Activated CD4-positive, CD25-positive, alpha-beta regulatory T cell treated with anti-CD3 and anti-CD28 coated beads, Interleukin-2, amount 50 U/mL, for 24 hours (primary cell): ENCODE measurements at places on chromosomes 12 and 14.

GRCh38 chr14:38762426-38762825, 340.6 kb downstream of the SEC23A start:
- ATAC-seq: no peak

DNA sequence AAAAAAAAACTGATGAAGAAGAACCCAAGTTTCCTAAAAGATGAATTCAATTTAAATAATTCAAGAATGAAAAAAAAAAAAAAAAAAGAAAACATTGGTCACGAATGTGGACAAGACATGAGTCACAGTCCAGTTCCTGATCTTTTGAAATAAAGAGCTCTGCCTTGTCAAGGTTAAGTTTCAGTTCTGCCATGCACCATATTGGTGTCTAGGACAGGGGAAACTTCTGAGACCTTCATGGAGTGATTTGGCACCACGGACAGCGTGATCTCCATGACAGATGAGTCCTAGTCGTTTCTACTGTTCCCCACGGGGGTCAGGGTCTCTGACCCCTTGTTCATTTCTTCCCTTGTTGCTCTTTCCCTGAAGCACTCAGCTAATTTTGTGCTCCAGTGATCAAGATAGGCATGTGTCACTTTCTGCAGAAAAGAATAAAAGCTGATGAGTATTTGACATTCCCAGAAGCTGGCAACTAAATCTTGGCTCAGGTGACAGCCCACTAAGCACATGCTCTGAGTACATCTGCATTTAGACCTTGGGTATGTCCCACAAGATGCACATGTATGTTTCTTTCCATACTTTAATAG, 1159.7 kb downstream of the BCL11B start:
- ATAC-seq: no peak

DNA sequence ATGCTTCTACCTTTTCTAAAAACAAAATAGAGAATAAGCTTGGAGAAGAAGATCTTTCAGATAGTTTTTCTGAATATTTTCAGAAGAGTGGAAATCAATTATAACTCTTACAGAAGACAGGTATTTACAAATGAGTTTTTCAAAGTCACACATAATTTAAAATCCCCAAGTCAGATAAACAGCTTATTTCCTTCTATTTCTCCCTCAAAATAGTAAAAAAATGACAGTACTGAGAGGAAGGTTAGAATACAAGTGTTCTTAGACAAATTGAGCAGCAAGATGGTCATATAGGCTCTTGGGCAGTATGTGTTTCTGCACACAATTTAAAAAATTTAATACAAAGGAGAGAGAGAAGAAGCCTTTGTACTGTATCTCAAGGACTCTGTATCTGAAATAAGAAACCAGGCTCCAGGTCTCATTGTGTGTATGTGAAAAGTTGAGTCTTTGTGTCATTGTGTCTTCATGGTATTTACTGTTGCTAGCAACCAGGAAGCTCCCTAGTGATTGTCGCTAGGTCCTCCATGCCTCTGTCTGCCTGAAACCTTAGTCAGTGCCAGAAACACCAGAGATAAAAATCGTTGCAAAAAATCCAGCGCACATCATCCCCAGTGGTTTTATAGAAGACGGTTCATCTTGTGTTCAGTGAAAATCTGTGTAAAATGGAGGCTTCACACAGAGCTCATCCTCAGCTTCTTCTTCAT, 12.9 kb upstream of the TUBA1A start:
- ATAC-seq: no peak

DNA sequence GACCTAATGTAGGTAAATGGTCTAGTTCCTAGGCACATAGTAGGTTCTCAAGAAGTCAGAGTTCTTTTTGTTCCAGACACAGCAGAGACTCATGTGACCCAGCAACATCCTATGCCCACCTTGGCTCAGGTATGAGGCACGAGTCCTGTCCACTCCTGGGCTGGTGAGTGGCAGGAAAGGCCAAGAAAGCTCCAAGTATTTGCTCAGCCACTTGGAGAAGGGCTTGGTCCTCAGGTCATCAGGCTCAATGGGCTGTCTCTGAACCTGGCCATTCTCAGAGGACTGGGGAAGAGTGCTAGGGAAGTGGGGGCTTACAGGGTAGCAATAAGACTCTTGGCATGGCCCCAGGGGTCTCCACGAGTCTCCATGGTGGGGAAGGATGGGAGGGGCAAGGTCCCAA, 253.1 kb downstream of the NTF3 start:
- no peak for ATAC-seq

DNA sequence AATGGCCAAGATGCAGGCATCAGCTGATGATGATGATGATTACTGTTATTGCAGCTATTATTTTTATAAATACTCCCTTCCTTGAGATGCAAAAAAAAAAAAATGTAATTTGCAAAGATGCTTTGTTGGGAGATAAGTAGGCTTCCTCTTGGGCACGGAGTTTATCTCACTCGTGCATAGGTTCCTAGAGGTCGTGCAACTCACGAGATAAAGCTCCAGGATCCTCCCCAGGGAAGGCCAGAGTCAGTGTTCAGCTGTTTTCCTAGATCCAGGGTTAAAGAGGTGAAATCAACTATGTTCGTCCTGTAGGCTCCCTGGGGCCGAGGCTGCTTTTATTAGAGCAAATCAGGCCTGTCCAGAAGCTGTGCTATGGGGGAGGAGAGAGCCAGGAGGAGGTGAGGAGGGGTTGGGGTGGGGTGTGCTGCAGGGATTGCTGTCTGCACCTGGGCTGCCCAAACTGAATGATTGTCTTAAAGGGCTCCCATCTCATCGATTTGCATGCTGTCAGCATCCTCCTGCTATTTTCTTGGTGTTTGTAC, 270.3 kb downstream of the NRXN3 start:
- ATAC-seq: no peak

DNA sequence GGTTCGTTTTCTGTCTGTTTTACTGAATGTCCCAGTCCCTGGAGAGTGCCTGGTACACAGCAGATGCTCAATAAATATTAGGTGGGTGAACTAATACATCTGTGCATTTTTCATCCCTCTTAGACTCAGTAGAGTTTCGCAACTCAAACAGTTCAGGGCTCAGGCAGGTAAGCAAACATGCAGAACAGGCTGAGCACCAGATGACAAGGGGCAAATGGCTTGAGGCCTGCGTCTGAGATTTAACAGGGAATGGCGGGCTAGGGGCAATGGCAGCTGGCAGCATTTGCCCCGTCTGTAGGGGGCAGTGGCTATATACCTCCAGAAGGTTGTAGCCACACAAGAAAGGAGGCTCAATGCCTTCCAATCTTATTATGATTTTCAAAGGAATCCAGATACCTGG, 8.6 kb upstream of the RAN start:
- ATAC-seq: no peak

GRCh38 chr12:41485203-41485602, 297.1 kb downstream of the PDZRN4 start:
- ATAC-seq: peak; percentile 17

DNA sequence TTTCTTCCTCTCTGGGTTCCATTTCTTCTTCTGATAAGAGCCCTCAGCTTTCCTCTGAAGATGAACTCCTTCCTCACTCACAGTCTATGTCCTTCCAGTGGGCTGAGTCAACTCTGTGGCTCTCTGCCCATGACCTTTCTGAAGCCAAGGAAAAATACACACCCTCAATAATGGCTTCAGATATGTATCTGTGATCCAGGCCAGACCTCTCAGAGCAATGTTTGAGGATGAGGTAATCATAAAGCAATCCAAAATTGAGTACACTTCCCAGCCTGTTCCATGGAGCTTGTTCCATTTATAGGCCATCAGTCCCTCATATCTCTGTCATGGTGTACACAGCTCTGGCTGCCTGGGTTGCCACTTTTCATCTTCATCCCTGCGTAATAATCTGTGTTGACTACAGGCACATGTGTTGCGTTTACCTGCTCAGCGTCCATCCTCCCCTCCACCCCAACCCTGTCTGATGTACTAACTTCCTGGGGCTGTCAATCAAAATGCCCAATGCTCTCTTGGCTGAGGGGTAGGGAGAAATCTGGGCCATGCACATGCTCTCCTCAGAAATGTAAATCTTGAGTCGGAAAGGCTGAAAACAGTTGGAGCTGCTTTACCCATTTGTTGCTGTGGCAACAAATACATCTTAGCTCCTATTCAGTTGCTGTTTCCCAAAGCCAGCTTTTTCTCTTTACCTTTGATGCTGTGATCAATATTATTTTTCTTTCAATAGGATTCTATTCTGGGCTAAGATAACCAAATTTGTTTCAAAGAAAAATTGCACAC, 377.8 kb upstream of the TMEM132C start:
- ATAC-seq: no peak

DNA sequence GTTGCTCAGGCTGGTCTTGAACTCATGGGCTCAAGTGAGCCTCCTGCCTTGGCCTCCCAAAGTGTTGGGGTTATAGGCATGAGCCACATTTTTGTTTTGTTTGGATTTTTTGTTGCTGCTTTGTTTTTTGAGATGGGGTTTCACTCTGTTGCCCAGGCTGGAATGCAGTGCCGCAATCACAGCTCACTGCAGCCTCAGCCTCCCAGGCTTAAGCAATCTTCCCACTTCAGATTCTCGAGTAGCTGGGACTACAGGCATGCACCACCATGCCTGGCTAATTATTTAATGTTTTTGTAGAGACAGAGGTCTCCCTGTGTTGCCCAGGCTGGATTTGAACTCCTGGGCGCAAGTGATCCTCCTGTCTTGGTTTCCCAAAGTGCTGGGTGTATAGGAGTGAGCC, 5.7 kb upstream of the PLEK2 start:
- no peak for ATAC-seq

DNA sequence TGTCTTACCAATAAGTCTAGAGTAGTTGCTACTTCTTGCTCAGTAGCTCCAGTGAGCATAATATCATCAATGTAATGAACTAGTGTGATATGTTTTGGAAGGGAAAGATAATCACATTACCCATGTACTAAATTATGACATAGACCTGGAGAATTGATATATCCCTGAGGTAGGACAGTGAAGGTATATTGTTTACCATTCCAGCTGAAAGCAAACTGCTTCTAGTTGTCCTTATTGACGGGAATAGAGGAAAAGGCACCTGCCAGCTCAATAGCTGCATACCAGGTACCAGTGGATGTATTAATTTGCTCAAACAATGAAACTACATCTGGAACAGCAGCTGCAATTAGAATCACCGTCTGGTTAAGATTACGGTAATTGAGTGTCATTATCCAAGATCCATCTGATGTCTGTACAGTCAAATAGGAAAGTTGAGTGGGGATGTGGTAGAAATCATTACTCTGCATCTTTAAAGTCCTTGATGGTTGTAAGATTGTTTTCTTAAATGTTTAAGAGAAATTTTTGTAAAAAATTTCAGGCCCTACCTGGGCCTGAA, 100.0 kb upstream of the ARHGAP5 start:
- ATAC-seq: no peak

DNA sequence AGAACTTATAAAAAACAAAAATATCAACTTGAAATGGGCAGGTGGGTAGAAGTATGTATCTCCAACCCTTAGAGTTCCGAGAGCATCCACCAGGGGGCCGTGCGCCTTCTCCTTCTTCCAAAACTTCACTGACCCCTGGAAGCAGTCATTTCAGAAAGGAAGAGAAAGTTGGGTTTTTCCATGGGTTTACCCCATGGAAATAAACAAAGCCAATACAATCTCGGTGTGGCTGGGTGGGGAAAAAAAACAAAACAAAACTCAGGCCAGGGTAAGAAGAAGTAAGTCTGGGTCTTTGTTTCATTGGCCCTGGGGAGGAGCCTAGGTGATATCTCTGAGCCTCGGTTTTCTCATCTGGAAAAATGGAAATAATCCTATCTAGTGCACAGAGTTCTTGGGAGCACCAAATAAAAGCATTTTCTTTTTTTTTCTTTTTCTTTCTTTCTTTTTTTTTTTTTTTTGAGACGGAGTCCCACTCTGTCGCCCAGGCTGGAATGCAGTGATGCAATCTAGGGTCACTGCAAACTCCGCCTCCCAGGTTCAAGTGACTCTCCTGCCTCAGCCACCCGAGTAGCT, 33.6 kb upstream of the HNF1A start:
- ATAC-seq: peak; percentile 64

DNA sequence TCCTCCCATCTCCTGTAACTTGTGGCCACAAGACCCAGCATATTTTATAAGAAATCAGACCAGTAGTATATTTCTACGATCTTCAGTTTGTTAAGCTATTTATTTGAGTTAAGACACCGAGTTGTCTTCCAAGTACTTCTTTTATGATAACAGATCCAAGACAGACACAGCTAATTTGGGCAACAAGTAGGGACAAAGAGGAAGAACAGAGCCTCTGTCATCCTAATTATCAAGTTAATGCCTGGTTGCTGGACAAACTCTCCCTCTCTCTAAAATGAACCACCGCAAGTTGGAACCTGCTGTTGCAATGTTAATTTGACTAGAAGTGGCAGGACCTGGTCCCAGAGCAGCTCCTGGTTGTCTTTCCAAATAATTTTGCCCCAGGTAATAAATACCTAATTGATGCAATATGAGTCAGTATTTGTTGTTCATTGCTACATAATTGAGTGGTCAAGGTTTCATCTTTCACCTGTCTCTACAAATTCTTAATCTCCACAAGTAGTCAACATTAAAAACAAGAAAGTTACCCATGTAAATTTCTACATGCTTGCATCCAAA, 323.7 kb downstream of the PAWR start:
- no peak for ATAC-seq

DNA sequence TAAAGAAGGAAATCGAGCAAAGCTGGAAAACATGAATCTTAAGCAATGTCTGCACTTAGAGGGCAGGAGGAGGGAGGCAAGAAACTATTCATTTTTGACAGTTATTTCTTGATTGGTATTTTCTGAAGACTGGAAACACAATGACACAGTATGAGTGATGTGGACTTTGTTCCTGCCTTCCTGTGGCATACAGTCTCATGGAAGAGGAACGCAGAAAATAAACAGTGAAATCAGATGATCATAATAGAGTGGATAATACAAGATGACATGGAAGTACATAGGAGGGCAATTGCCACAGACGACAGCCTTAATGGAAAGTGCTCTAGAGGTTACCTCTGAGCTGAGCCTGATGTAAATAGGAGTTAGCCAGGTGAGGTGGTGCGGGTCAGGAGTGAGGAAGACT, 140.4 kb upstream of the MAX start:
- no peak for ATAC-seq

GRCh38 chr14:31880935-31881334, 196.2 kb upstream of the ARHGAP5 start:
- no peak for ATAC-seq

GRCh38 chr14:96901227-96901626, 104.0 kb downstream of the VRK1 start:
- no peak for ATAC-seq

GRCh38 chr14:76163668-76164363, 12.1 kb downstream of the GPATCH2L start:
- ATAC-seq: no peak

DNA sequence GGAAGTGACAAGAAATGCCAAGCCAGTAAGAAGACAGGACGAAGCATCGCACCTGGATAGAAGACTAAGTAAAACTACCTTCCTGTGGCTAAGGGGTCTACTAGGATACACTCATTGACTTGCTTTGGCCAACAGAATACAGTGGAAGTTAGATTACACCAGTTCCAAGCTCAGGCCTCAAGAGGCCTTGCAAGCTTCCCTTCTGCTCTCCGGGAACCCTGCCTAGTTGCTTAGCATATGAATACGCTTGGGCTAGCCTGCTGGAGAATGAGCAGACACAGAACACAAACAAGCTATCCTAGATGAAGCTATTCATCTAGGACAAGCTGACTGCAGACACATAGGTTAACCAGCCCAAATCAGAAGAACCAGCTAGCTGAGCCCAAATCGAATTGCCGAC, 97.0 kb downstream of the DPF3 start:
- ATAC-seq: no peak

GRCh38 chr14:89315493-89316470, 101.3 kb downstream of the FOXN3 start:
- ATAC-seq: no peak
